ENCODE measurements at places on chromosomes 2 and 18.

GRCh38 chr2:152790883-152791282, 72.5 kb downstream of the ARL6IP6 start:
- DNase-seq = no peak

- no peak for DNase-seq
Measured at GRCh38 chr2:3634596-3635121, 23.3 kb upstream of the ALLC start.

- no peak for DNase-seq
Measured at GRCh38 chr2:8927510-8928455, 75.7 kb downstream of the MBOAT2 start.

DNA sequence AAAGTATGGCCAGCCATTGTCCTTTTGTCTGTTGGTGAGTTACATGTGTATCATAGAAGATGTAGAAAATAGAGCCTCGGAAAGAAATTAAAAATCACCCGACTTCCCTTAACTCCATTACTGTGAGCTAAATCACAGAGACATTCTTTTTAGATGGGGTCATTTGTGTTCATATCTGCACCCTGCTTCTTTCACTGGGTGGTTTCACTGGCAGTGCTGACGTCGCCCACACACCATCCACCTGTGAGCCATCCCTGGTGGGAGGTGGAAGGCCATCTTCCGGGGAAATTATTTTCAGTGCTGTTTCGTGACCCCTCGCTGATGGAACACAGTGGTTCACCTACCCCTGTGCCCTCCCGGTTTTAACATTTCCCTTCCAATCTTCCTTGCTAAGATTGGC, 21.2 kb downstream of the SH3BP4 start:
- no peak for DNase-seq

GRCh38 chr18:70194227-70194890, 11.1 kb downstream of the RTTN start:
- DNase-seq = peak; percentile 37

DNA sequence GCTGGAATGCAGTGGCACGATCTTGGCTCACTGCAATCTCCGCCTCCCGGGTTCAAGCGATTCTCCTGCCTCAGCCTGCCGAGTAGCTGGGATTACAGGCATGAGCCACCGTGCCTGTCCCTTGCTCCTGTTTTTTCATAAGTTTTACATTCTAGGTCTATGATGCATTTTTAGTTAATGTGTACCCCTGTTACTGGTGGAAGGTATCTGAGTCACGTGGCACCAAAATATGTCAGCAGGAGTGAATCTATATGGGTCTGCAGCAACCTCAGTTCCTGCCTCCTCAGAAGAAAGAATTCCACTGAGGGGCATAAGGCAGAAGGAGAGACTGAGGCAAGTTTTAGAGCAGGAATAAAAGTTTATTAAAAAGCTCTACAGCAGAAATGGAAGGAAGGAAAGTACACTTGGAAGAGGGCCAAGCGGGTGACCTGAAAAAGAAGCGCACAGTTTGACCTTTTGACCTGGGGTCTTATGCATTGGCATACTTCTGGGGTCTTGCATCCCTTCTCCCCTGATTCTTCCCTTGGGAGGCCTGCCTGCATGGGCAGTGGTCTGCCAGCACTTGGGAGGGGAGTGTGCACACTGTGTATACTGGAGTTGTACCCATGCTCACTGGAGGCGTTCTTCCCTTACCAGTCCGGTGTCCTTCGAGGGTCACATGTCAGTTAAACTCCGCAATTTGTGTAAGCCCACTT, 1.1 kb upstream of the MFSD2B start:
- DNase-seq = no peak

- no peak for DNase-seq
Measured at GRCh38 chr2:181763423-181763822, 83.1 kb upstream of the NEUROD1 start.

GRCh38 chr18:46071653-46072375, at the start of gene PSTPIP2:
TSS of gene PSTPIP2 (minus strand) at chr18:46072260. CDS start at chr18:46072188, 72 bp downstream.
- DNase-seq = peak; percentile 75

DNA sequence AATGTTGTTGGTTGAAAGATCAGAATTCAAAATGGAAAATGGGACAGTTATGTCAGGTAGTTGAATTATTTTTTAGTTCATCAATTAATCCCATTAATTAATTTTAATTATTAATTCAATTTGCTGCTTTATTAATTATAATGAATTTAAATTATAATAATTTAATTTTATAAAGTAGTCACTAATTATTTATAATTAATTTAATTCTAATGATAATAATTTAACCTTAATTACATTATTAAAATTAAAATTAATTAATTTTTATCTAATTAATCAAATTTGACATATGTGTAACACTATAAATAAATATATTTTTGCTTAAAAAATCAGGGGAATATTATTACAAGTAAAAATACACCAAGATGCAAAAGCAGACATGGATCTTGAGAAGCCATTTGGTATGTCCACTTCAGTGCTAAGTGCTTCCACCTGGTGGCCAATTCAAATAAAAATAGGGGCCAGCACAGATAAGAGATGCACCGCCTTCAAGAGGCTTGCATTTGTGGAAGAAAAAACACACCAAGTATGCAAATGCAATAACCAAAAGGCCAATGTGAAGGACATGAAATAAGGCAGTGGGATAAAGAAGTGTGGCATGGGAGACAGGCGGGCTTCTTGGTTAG, 73.2 kb downstream of the MBP start:
- peak; percentile 57 for DNase-seq

GRCh38 chr2:109475531-109476210, 138.1 kb downstream of the SEPTIN10 start:
- DNase-seq = peak; percentile 34

- peak; percentile 53 for DNase-seq
Measured at GRCh38 chr18:22169011-22169888, at the start of gene GATA6. TSS of gene GATA6 (plus strand) at chr18:22169589. CDS start at chr18:22171145, 1,556 bp downstream.

DNA sequence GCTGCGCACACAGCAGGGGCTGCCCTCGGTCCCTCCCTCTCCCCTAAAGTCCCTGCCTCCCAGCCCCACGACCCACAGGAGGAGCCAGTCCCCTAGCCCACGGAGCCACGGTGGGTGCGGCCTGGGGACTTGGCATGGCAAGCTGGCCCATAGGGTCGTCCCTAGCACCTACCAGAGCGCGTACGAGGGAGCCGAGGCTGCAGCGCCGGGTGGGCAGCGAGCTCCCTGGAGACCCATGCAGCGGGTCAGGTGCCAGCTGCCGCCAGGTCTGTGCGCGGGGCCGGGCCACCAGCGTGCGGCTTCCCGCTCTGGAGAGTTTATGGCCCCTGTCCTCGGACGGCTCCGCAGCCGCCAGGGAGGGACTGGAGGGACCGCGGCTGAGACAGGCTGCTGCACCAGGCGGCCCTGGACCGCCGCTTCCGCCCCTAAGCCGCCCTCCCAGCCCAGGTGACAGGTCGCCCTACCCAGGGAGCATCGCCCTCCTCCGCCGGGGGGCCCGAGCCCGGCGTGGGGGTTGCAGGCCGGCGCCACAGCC, 273.6 kb downstream of the CCDC74A start:
- DNase-seq = no peak

DNA sequence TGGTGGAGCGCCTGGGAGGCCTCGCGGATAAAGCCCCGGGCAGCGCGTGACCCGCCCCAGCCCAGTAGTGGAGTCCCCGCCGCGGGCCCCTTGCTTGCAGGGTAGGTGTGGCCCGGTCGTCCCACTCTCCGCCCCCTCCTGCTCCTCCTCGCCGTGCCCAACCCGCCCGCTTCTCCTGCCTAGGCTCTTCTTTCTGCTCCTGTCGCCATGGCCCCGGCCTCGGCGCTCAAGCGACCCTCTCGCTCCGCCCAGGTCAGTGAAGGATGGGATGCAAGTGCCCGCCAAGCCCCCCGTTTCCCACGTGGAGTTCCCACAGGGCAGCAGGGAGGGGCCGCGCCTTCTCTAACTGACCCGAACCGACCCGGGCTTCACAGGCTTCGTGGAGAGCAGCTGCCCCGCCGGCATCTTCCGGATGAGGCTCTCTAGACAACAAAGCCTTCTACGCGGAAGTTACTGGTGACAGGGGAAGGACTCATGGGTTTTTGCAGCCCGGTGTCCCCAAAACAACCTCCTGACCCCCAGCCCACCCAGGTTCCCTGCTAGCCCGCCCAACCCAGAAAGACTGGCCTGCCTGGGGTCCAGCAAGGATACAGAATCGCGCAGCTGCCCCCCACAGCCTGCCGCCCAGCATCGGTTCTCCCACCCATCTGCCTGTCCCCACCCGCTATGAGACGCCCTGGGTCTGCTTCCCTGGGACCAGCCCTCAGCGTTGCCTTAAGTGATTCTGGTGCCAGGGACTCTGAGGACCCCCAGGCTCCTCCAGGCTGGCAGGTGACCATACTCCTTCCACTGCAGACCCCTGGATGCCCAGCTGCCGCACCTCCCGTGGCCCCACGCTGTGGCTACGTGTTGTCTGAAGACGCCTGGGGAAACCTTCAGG, 32.8 kb downstream of the TTC32 start:
- DNase-seq = peak; percentile 70

- no peak for DNase-seq
Measured at GRCh38 chr2:65121-65520, 18.8 kb upstream of the FAM110C start.

DNA sequence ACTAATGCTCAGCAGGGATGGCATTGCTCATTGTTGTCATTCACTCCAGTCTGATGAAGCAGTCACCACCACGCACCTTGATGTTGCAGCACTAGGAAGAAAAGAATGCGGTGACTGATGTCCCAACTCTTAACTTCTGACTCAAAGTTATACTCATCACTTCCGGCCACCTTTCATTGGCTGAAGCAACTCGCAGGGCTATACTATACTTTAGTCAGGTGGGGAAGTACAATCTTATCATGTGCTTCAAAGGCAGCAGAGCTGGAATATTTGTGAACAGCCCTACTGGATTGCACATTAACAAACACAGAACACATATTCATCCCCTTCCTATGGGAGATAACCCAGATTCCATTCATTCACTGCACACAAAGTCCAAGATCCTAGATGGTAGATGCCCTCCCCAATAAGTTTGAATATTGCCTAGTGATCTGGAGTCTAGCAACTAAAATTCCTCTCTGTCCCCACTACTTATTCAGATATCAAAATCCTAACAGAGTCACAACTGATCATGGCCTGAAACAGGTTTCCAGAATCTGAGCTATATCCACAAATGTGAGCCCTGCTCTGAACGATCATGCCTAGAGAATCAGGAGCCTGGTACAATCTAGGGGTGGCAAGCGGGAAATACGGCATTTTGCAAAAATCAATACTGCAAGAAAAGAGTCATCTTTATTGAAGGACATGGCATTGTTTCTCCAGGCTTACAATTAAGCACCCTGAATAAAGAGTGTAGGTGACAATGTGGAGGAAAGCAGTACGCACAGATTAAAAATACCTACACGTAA, 3.4 kb upstream of the SPATS2L start:
- DNase-seq = peak; percentile 47

GRCh38 chr2:9135822-9136558, 70.6 kb upstream of the ASAP2 start:
- DNase-seq = no peak

- no peak for DNase-seq
Measured at GRCh38 chr2:213868526-213868925, 542.3 kb upstream of the VWC2L start.
